ENCODE measurements at places on chromosomes 5 and 9.

DNA sequence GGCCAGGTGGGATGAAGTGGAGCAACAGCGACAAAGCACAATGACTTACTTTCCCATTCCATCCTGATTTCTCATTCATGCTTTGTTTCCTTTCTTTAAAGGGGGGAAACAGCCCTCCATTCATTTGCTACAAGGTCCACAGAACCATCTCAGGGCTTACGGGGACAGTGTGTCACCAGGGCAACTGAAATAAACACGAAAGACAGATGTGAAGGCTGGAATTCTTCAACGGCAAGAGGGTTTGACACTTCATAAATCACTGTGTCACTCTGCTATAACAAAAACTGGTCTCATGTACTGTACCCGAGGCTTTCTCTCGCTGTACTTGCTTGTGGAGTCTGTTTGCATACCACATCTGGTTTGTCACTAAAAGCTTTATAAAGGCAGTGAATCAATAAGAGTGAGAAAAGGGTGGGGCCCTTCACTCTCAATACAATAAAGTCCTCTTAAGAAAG lies 150.8 kb downstream of the EFNA5 start:
- no peak overlapping the region for H3K4me3 ChIP-seq
- H3K27me3 ChIP-seq = no peaks in the 10 kb centered on the region
- peak; percentile 44 for DNase-seq
- no peaks in the 10 kb centered on the region for H3K36me3 ChIP-seq
- H3K27ac ChIP-seq = no peak overlapping the region

DNA sequence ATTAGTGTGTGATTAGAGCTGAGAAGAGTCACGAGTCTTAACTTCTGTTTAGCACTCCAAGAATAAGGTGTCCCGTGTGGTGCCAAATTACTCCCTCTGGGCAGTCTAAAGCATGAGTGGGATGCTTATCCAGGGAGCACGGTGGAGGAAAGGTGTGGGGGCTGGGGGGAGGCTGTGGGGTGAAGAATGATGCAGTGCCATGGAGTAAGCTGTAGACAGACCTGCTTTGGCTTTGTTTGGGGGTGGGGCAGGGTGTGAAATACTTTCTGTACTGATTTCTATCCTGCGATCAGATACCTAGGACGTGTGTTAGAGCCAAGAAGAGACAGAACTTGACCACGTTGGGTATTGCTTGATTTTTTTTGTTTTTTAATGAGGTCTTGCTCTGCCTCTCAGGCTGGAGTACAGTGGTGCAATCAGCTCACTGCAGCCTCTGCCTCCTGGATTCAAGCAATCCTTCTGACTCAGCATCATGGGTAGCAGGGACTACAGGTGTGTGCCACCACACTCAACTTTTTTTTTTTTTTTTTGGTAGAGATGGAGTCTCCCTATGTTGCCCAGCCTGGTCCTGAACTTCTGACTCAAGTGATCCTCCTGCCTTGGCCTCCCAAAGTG lies 232.8 kb downstream of the MAN2A1 start:
- no peak overlapping the region for H3K4me3 ChIP-seq
- DNase-seq = no peak
- no peak overlapping the region for H3K27ac ChIP-seq
- H3K36me3 ChIP-seq = no peaks in the 10 kb centered on the region

GRCh38 chr9:8207596-8207995 lies 408.0 kb upstream of the DMAC1 start:
- no peak overlapping the region for H3K4me3 ChIP-seq
- no peak for DNase-seq
- no peak overlapping the region for H3K27ac ChIP-seq

GRCh38 chr5:159667286-159667685 lies 249.0 kb upstream of the ADRA1B start:
- H3K27me3 ChIP-seq = no peaks in the 10 kb centered on the region
- no peaks in the 10 kb centered on the region for H3K4me1 ChIP-seq
- DNase-seq = no peak
- no peak overlapping the region for H3K4me3 ChIP-seq

DNA sequence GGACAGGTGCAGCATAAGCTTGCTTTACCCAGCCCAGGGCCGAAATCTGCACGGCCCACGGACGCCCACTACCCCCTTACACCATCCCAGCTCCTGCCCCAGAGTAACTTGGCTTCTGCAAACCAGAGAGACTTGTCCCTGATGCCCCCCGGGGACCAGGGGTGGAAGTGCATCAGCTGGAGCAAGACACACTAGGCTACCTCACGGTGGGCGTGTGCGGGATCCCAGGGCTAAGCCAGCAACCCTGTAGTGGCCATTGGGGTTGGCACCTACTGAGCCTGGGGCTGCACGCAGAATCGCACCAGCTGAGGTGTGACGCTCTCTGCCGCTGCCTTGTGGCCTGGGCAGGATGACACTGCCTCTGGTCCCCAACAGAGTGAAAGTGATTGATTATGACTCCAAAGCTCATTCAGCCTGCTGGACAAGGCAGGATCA lies 6.1 kb upstream of the ZNF79 start:
- H3K36me3 ChIP-seq = no peaks in the 10 kb centered on the region
- peak; percentile 16 for DNase-seq
- H3K4me1 ChIP-seq = peaks cover 6% of the 10 kb centered on the region
- H3K27me3 ChIP-seq = no peaks in the 10 kb centered on the region
- H3K27ac ChIP-seq = no peak overlapping the region

DNA sequence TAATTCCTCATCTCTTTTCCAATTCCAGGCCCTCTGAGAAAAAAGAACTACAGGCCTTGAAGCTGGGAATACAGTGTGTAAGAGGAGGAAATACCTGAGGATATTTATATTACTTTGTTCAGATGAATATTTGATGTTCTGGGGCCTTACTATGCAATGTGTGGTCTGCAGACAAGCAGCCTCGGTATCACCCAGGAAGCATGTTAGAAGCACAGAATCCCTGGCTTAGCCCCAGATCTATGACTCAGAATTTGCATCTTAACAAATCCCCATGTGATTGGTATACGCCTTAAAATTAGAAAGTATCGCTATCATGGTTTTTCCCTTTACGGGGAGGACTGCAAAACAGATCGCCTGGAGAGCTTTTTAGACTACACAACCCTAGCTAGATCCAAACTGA lies 121.0 kb downstream of the JAKMIP2 start:
- H3K4me3 ChIP-seq = no peak overlapping the region
- no peaks in the 10 kb centered on the region for H3K36me3 ChIP-seq
- H3K27ac ChIP-seq = no peak overlapping the region
- no peaks in the 10 kb centered on the region for H3K4me1 ChIP-seq
- no peak for DNase-seq
- no peaks in the 10 kb centered on the region for H3K27me3 ChIP-seq

- H3K4me1 ChIP-seq = no peaks in the 10 kb centered on the region
- no peak overlapping the region for H3K27ac ChIP-seq
- peak overlapping the region; percentile 81 for H3K4me3 ChIP-seq
These were observed 1.3 kb downstream of the ACER2 start for GRCh38 chr9:19410195-19410503.

GRCh38 chr9:89747596-89747995 lies 142.8 kb downstream of the GADD45G start:
- no peaks in the 10 kb centered on the region for H3K4me1 ChIP-seq
- no peaks in the 10 kb centered on the region for H3K27me3 ChIP-seq
- no peak overlapping the region for H3K4me3 ChIP-seq
- H3K27ac ChIP-seq = no peak overlapping the region
- no peak for DNase-seq
- H3K36me3 ChIP-seq = no peaks in the 10 kb centered on the region

GRCh38 chr5:8462565-8462964 lies 593.6 kb downstream of the MTRR start:
- no peaks in the 10 kb centered on the region for H3K4me1 ChIP-seq
- H3K27me3 ChIP-seq = no peaks in the 10 kb centered on the region
- H3K4me3 ChIP-seq = no peak overlapping the region
- DNase-seq = peak; percentile 3

DNA sequence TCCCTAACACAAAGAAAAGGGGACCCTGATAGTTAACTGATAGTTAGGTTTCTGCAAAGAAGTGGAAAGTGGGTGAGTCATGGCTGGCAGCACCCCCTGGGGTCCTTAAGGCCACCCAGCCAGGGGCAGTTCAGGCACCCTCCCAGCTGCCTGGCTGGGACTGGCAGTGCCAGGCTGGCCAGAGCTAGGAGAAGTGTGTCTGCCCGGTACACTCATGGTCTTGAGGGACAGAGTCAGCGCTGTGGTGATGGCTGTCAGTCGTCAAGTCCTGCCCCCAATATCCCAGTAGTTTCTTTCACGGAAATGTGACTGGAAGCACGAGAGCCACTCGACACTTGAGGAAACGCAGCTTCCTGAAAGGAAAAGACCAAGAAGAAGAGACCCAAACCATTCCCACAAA lies 22.3 kb upstream of the CNOT6 start:
- no peak overlapping the region for H3K4me3 ChIP-seq
- peaks cover 12% of the 10 kb centered on the region for H3K27me3 ChIP-seq
- no peak for DNase-seq

DNA sequence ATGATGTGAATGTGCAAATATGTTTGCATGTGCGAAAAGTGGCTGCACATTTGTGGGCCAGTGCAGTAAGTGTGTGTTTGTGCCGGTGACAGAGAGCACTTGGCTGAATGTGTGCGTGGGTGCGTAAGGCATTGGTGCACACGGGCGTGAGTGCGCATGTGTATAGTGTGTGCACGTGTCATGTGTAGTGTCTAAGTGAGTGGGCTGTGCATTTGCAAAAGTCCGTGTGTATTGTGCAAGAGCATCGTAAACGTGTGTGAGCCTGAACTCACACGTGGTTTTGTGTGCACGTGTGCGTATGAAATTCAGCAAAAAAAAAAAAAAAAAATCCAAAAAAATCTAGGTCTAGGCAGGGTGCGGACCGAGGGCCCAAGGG lies 6.5 kb upstream of the EBF1 start:
- no peaks in the 10 kb centered on the region for H3K36me3 ChIP-seq
- DNase-seq = no peak
- peak overlapping the region; percentile 25 for H3K4me3 ChIP-seq
- peaks cover 15% of the 10 kb centered on the region for H3K27me3 ChIP-seq

DNA sequence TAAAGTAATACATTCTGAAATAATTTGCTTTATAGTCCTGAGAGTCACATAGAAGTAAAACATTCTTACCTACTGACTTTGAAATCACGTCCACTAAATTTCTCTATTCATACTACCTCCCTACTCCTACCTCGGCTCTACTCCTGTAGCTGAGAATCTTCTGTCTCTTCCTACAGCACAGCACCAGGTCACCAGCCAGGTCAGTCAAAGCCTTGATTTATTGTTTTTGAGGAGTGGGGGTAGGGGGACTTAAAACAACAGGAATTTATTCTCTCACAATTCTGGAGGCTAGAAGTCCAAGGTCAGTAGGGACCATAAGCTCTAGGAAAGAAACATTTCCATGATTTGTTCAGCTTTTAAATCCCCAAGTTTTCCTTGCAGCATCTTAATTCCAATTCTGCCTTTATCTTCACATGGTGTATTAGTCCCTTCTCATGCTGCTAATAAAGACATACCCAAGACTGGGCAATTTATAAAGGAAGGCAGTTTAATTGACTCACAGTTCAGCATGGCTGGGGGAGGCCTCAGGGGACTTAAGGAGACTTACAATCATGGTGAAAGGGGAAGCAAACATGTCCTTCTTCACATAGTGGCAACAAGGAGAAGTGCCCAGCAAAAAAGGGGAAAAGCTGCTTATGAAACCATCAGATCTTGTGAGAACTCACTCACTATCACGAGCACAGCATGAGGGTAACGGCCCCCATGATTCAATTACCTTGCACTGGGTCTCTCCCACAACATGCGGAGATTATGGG lies 49.6 kb upstream of the CCNG1 start:
- no peaks in the 10 kb centered on the region for H3K4me1 ChIP-seq
- DNase-seq = no peak
- H3K27ac ChIP-seq = no peak overlapping the region
- no peaks in the 10 kb centered on the region for H3K36me3 ChIP-seq

GRCh38 chr5:155394727-155395126 lies 381.2 kb downstream of the KIF4B start:
- no peak overlapping the region for H3K27ac ChIP-seq
- H3K4me3 ChIP-seq = no peak overlapping the region
- H3K36me3 ChIP-seq = no peaks in the 10 kb centered on the region
- H3K4me1 ChIP-seq = no peaks in the 10 kb centered on the region
- H3K27me3 ChIP-seq = no peaks in the 10 kb centered on the region

DNA sequence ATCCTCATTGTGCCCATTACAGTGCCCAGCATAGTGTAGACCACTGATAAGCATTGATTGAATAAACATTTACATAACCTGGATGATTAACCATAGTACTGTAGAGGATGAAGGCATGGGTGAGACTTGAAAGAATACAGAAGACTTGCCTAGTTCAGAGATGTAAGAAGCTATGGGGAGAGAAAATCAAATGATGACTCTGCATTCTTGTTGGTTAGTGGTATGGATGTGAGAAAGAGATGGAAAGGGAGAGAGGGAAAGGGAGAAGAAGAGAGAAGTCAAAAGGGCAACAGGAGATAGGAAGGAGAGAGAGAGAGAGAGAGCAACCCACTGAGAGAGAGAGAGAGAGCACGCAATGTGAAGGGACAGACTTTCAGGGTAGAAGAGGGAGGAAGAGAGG lies 26.8 kb downstream of the YIPF5 start:
- no peak overlapping the region for H3K27ac ChIP-seq
- H3K27me3 ChIP-seq = no peaks in the 10 kb centered on the region
- no peaks in the 10 kb centered on the region for H3K4me1 ChIP-seq
- H3K36me3 ChIP-seq = no peaks in the 10 kb centered on the region

DNA sequence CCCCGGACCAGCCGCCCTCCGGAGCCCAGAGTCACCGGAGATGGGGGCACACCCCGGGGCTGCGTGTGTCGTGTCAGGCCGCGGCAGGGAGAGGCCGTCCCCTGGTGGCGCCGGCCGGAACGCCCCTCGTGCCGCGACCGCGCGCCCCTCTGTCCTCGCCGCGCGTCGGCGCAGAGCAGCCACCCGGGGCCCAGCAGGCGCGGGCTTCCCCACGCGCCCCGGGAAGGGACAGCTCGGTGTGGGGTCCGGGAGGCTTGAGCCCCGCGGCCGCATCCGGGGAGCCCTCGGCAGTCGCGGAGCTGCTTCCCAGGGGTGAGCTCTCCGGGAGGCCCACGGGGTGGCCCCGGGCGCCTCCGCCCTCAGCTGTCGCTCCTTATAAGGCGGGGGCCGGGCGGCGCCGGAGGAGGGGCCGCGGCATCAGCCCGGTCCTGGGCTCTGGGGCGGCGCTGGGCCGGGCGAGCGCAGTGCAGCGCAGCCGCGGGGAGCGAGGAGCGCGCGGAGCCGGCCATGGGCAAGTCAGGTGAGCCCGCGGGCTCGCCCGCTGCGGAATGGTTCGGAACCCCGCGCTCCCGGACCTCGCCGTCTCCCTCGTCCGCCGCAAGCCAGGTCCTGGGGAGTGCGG lies at the start of gene GLIPR2:
Gene GLIPR2, plus strand, starts transcription at position 462 of the 622 bp plus-strand sequence. Its CDS starts 46 bp downstream, at position 508.
- no peaks in the 10 kb centered on the region for H3K27me3 ChIP-seq
- H3K4me1 ChIP-seq = peaks cover 15% of the 10 kb centered on the region
- peak within 1 kb of the TSS; percentile 67 for H3K4me3 ChIP-seq
